ENCODE measurements at places on chromosomes 6 and 20.

- DNase-seq: no peak
These were observed 9.4 kb downstream of the RING1 start for GRCh38 chr6:33217681-33218080.

- no peak for DNase-seq
These were observed 180.4 kb downstream of the AIG1 start for GRCh38 chr6:143241111-143241510.

- no peak for DNase-seq
These were observed 85.3 kb upstream of the SLC22A23 start for GRCh38 chr6:3542032-3542640.

GRCh38 chr20:64233725-64234124, 21.8 kb upstream of the PCMTD2 start:
- no peak for DNase-seq

- DNase-seq: no peak
These were observed 92.8 kb downstream of the ARID1B start for GRCh38 chr6:156869980-156870398.

DNA sequence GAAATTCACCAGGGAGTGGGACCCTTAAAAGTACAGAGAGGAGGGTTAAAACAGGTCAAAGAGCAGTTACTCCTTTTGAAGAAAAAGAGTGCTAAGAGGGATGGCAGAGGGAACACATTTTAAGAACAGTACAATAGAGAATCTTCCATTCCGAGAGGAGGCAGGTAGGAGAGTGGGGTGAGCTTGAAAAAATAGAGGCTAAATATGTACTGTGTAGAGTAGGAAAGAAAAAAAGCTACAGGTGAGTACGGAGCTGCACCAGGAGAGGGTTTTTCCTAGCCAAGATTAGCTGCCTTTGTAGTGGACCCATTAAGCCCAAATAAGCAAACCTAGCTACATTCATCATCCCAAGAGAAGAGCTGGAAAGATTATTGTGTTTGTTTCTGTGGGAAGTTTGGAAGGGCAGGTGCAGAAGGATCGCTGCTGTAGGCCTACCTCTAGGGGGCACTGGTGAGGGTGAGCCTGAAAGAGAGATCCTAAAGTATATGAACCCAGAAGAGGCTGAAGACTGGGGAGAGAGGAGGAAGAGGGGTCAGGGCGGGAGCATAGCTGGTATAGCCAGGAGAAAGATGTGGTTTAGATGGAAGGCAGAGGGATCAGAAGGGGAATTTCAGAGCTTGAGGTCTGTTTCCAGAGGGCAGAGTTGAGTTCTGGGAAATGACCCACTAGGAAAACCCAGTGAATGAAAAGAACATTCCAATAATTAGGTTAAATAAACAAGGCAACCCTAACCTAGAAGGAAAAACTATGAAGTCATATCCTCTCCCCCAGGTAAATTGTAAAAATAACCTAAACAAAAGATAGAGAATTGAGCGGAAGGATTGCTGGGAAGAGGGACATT, 50.2 kb upstream of the HINT3 start:
- no peak for DNase-seq

GRCh38 chr20:47303736-47304135, 52.8 kb downstream of the ZMYND8 start:
- no peak for DNase-seq

- DNase-seq: no peak
These were observed 38.0 kb upstream of the HIVEP1 start for GRCh38 chr6:11974089-11974488.

DNA sequence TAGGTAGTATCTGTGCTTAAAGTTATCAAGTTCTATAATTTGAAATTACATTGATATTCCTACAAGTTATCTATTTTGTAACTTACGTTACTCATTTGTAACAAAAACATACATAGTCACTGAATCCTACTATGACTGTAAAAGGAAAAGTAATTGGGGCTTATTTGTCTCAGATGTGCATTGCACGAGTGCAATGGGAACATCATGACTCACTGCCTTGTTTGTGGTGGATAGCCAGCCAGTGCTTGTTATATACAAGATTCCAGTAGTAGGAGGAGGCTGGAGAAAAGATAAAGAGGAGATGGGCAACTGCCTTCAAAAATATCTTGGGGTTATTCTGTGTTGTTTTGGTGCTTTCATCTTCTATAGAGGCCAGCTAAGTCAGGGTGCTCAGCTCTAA, 164.1 kb downstream of the RNF144B start:
- no peak for DNase-seq
